Left lung (tissue), 14 donors: ENCODE measurements at places on chromosomes 7 and 10. TPM values are rescaled to one million over a fixed set of nuclear protein-coding genes. Genes with fewer than 3 reads are reported as not detected.

The EGR2 gene
- 11.6 TPM for total RNA-seq

The GATA3 gene
- 1.7 TPM for total RNA-seq

The LIPF gene
- total RNA-seq, result not detected

The PDIA4 gene
- total RNA-seq, result 239 TPM

The GPR158 gene
- total RNA-seq, result 0.05 TPM

The GIMAP5 gene
- total RNA-seq, result 9.8 TPM

The CLEC5A gene
- total RNA-seq, result 7.7 TPM

The ACTL6B gene
- total RNA-seq, result not detected

The LGI1 gene
- not detected for total RNA-seq

The CH25H gene
- 9.8 TPM for total RNA-seq

The FHIP2A gene
- 27.7 TPM for total RNA-seq
